GM12892 (cell line): ENCODE measurements at places on chromosomes 16 and 17.

DNA sequence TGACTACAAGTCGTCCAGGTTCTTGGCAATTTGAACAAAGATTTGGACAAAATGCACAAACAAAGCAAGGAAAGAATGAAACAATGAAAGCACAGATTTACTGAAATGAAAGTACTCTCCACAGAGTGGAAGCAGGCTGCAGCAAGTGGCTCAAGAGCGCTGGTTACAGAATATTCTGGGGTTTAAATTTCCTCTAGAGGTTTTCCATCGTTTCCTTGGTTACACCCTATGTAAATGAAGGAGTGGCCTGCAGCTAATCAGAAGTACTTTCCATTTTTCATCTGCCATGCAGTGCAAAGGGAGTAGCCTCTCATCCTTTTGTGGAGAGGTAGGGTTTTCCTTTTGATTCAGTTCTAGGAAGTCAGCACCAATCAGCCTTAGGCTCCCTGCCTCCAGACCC is 11.8 kb downstream of the STXBP4 start:
- DNase-seq, result no peak

DNA sequence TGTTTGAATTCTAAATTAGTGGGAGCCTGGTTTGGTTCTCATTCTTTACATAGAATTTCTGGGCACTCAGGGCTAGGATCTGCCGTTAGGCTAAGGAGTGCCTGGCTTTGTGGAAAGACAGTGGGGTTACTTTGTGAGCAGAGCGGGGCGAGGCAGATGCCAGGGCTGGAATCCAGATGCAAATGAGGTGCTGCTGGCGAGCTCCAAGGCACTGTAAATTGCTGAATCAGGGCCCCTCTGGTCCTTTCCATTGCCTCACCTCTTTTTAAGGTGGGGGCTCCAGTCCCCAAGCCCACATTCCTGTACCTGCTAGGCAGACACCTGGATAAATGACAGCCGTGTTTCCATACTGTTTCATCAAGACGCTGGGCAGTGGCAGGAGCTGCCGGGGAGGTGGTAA is 33.8 kb downstream of the PIPOX start:
- no peak for DNase-seq

DNA sequence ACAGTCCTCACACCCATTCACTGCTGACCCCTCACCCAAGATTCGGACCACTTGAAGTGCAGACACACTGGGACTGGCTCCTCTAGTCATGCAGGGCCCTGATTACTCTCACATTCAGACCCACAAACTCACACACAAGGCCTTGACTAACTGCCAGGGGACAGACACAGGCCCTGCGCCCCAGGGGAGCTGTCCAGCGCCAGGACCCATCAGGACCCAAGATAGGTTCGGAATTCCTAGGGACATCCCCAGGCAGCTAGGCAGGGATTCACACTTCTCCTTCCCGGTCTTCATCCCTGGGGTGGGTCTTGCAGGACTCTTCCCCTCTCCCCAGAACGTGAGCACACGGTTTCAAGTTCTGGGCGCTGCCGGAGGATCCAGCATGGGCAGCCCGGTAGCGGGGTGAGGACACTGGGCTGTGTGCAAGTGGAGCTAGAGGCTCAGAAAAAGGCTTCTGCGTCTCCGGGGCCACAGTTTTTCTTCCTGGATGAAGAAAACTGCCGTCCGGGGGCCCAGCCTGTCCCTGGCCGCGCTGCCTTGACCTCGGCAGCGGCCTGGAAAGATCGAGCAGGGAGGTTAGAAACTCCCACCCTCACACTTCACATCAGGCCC is 1.6 kb downstream of the SEZ6 start:
- no peak for DNase-seq

DNA sequence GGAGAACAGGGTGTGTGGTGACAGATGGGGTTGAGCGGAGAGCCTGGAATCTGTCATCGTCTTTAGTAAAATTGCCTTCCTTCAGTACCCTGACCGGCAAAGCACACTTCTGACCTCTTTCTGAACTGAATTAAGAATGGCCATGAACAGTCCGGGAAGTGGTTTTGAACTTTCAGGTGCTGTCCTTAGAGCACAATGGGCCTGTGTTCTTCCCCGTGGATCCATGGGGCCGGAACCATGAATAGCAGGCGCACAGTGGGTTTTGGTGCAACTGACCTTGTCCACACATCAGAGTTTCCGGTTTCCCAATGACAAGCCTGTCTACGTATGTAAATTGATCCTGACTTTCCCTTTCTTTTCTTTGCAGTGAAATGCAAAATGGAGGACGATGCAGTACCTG is 28.5 kb downstream of the GPRC5B start:
- no peak for DNase-seq

- DNase-seq, result no peak
Observed at GRCh38 chr17:1989135-1989534, 36.0 kb downstream of the RTN4RL1 start.

DNA sequence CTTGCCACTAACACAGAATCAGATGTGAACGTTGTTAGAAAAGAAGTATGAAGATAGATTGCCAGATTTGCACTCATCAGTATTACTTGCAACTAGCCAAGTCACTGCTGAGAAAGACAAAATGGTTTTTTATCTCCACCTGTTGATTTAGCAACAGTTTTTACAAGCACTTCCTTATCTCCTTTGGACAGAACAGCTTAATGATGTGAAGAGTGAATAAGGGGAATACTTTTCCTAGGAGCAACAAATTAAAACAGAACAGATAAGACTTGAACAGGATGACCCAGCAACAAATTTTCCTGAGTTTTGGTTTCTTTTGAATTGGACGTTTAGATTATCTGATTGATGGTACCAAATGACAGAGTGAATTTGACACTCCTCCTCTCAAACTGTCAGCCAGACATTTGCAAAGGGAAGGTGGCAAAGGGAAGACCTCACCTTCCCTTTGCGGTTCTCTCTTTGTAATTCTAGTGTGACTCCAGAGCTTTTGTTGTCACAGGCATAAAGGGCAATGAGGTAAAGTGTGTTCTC is 130.6 kb downstream of the NLK start:
- no peak for DNase-seq

- DNase-seq, result peak; percentile 31
Observed at GRCh38 chr17:61904094-61904710, 23.6 kb downstream of the INTS2 start.

- no peak for DNase-seq
Observed at GRCh38 chr17:50101346-50102163, 6.4 kb downstream of the PDK2 start.

DNA sequence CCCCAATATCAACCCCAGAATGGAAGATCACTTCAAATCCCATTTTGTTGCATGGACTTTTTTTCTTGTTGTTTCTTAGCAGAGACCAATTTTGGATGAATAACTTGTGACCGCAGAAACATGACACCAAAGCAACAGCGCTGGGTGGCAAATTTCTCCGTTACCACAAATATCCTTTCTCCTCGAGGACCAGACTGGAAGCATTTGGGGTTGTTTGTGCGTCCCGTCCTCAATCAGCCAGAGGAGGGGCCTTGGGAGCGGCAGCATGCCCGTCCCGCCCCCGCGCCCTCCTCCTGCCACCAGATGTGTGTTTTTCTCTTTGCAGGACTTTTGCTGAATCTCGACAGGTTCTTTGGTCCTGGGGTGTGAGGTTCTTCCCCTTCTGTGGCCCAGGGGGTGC is 282.5 kb upstream of the FOXF1 start:
- no peak for DNase-seq

GRCh38 chr16:53872248-53873221 is 168.6 kb downstream of the FTO start:
- DNase-seq, result no peak

GRCh38 chr17:58047376-58048150 is 35.7 kb upstream of the DYNLL2 start:
- no peak for DNase-seq

DNA sequence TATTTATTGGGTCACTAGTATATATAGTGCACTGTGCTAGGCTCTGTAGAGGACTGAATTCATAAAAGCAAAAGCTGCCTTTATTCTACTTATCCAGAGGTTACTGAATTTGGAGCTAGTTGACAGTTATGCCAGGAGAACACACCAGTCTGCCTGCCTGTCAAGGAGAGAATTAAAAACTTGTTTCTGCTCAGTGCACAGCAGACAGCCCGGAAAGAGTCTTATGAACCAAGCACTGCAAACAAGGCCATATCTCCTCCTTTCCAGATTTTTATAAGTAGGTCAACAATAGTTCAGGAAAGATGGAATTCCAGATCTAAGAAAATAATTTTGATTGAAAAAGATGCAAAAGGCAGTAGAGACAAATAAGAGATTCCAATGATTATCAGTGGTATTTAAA is 267.8 kb downstream of the CA10 start:
- no peak for DNase-seq

- DNase-seq, result no peak
Observed at GRCh38 chr16:24478401-24478800, 61.0 kb upstream of the RBBP6 start.

- DNase-seq, result no peak
Observed at GRCh38 chr17:21020622-21021021, 22.2 kb downstream of the USP22 start.

- DNase-seq, result no peak
Observed at GRCh38 chr16:86635176-86635876, 57.0 kb downstream of the FOXL1 start.

DNA sequence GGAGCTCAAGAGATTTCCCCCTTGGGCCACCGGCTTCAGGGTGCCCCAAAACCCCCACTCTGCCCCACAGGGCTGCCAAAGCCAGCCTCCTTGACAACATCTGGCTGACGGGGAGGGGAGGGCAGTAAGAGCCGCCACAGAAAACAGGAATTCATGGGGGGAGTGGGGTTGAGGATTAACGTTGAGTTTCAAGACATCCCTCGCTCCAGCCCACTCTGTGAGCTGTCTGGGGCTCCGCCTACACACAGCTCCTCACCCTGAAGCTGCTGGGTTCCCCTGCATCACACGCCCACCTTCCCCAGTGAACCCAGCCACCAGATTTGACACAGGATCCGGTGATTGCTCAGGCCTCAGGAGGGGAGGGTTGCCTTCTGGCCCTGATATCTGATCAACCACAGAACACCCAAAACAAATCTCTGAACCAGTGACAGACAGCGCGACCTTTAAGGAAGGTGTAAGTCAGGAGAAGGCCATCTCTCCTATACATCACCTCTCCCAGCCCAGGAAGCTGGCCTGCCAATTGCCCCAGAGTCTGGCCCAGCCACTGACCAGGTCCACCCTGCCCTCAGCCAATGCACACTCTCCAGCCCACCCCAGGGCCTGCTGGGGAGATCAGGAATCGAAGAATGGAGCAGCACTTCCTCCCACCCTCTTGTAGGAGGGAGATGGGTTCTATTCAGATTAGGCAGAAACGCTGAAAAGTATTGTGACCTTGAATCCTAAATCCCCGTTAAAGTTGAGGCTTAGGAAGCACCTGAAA is 132.1 kb downstream of the CLEC16A start:
- DNase-seq, result peak; percentile 74

DNA sequence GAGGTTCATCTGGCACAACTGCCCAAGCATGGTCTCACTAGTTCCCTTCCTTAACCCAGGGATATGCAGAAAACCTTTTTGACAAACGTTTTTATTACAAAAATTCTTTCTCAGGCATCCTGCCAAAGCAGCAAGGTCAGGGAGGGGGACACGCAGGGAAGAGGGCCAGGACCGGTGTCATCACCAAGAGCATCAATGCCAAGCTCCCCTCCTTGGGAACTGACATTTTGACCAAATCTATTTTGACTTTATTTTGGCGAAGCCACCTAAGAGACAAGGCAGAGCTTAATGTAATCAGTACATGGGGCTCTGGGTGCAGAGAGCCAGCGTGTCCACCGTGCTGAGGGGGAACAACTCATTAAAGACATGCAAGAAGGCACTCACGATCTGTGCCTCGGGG is 265.2 kb downstream of the CBLN1 start:
- no peak for DNase-seq

GRCh38 chr16:71426069-71426879 is 15.6 kb downstream of the TLE7 start:
- no peak for DNase-seq

DNA sequence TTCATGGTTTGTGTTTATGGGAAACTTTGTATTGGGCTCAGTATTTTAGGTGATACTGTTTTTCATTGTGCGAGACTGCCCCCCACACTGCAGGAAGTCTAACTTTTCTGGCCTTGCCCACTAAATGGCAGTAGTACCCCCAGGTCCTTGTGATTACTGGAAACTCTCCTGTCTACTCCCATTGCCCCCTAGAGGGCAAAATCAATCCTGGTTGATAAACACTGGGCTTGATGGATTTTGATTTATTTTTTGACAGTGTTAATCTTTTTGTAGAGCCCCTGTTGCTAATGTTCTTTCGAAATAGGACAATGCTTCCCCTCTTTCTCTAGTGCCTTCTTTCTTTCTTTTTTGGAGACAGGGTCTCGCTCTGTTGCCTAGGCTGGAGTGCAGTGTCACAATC is 15.5 kb downstream of the METTL9 start:
- no peak for DNase-seq

DNA sequence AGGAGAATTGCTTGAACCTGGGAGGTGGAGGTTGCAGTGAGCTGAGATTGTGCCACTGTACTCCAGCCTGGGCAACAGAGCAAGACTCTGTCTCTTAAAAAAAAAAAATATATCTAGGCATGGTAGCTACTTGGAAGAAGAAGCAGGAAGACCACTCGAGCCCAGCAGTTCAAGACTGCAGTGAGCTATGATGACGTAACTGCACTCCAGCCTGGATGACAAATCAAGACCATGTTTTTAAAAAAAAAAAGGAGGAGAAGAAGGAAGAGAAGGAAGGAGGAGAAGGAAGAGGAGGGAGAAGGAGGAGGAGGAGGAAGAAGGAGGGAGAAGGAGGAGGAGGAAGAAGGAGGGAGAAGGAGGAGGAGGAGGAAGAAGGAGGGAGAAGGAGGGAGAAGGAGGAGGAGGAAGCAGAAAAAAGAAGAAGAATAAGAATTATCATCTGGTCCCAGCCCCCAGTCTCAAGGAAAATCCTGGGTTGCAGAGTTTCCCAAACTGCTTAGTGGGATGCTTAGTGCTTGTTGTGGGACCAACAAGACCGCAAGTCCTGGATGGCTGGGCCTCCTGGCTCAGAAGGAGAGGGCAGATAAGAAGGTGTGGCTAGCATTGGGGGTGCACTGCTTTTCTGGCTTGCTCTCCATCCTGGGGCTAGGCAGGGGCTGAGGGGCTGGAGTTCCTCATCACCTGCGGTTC is 3.7 kb upstream of the DRC7 start:
- DNase-seq, result no peak

- no peak for DNase-seq
Observed at GRCh38 chr17:83121921-83122820, 42.8 kb downstream of the METRNL start.

DNA sequence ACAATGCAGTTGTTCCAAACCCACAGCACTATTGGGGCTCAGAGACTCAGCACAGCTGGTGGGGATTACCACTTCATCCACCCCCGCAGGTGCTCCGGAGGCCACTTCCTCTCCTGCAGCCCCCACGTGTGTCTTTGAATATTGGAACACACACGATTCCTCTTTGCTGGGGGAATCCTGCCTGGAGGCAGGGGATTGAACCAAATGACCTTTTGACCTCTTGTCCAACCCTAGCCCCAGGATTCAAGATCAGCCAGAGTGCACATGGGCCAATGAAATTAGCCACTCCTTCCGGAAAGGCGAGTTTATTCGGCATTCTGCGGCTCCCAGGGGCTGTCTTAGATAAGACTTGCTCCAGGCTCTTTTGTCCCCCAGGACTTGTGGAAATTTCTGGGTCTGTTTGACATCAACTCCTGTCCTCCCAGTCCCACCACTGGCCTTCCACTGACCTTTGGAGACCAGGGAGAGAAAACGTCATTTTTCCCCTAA is 350.2 kb downstream of the FOXL1 start:
- DNase-seq, result no peak
